Kidney glomerular epithelial cell (primary cell): ENCODE measurements at places on chromosomes 11 and 22.
A peak's percentile ranks its signal among the peaks of the same experiment; 100 is the strongest.

GRCh38 chr22:18022876-18023275 lies 1.5 kb downstream of the MICAL3 start:
- DNase-seq, result no peak

DNA sequence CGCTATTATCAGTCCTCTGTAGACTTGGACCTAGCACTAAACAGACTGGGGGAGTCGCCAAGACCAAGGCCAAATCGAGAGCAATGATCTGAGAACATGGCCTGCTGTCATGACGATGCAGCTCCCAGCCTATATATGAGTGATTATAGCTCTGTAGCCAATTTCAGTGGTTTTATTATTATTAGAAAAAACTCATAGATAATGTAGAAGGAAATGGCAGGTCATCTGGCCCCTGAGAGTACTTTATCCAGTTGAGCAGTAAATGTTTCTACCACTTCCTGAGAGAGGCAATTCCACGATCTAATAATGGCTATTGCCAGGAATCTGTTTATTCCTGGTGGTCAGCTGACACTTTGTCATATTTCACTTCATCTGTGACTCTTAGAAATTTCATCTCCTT lies 666.7 kb downstream of the OPCML start:
- DNase-seq, result no peak

DNA sequence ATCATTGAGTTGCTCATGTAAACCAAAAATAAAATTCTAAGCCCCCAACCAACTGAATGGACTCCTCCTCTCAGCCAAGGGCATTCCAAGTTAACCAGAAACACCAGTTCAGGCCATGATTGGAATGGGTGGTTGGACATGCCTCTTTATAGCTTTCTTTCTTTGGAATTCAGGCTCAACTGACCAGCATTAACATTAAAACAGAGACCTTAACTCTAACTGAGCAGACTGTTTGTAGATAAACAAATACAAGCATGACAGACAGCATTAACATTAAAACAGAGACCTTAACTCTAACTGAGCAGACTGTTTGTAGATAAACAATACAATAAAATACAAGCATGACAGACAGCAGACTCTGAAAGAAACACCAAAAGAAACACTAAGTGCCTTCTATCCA lies 278.2 kb downstream of the DLG2 start:
- no peak for DNase-seq

- DNase-seq, result no peak
Measured at GRCh38 chr22:31151872-31152271, 8.1 kb upstream of the RNF185 start.

DNA sequence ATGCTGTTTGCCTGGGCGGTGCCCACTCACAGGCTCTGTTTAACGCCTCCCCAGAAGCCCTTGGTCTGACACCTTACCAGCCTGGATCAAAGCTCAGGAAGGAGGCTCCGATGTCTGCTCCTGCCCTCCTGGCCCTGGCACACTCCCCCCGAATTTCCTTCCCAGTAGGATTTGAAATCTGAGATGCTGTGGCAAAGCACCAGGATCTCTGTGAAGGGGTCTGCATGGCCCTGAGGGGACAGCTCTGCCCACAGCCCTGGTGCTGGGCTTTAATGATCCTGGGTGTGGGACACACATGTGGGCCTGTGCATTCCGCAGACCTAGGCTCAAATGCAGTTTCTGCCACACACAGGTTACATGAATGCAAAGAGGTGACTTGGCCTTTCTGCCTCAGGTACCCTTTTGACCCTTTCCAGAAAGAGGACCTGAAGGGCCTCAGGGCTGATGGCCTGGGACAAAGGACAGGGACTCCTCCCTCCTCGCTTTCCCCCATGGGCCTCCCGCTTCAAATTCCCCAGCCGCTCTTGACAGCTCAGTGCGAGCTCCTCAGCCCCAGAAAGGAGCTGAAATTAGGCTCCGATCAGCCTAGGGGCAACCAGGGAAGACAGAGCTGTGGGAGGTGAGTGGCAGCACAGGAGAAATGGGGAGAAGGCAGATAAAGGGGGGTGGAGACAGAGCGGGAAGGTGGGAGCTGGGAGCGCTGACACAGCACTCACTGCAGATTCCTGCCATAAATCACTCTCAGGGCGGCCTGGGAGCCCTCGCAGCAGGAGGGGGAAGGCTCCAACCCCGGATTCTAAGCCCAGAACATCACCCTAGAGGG lies 41.3 kb downstream of the TRIM29 start:
- DNase-seq, result no peak

GRCh38 chr11:30304620-30305019 lies 18.3 kb upstream of the ARL14EP start:
- DNase-seq, result no peak

DNA sequence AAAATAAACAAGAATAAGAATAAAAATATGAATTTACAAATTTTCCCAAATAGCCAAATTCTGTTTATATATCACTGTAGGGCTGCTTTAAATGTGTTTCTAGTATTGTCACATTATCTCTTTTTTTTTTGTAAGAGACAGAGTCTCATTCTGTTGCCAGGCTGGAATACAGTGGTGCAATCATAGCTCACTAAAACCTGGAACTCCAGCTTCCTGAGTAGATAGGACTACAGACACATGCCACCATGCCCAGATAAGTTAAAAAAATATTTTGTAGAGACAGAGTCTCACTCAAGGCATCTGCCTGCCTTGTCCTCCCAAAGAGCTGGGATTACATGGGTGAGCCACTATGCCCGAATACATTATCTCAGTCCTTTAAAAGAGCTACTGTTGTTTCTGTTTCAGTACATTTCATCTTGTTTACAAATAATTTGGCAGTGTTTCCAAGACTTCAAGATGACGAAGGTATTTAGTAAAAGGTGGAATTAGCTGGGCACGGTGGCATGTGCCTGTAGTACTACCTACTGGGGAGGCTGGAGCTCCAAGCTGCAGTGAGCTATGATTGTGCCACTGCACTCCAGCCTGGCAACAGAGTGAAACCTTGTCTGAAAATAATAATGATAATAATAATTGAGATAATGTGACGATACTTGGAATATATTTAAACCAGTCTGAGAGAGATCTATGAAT lies 6.0 kb downstream of the FOLH1 start:
- DNase-seq, result no peak

GRCh38 chr11:125165111-125165842 lies 726 bp downstream of the PKNOX2 start:
- DNase-seq, result no peak

DNA sequence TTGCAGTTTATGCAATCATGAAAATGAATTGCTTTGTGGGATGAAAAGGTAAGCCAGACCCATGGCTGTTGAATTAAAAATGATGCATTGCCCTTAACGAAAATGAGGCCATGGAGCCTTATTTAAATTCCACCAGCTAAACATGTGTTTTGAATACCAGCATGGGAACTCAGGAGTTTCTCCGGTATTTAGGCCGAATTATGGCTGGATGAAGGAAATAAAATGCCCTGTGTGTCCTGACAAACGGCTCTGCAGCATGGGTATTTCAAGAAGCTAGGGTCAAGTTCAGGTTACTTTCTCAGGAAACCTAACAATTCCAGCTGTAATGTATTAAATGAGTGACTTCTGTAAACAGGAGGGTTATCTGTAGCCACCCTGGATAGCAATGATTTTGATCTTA lies 38.3 kb downstream of the AMOTL1 start:
- DNase-seq, result no peak

DNA sequence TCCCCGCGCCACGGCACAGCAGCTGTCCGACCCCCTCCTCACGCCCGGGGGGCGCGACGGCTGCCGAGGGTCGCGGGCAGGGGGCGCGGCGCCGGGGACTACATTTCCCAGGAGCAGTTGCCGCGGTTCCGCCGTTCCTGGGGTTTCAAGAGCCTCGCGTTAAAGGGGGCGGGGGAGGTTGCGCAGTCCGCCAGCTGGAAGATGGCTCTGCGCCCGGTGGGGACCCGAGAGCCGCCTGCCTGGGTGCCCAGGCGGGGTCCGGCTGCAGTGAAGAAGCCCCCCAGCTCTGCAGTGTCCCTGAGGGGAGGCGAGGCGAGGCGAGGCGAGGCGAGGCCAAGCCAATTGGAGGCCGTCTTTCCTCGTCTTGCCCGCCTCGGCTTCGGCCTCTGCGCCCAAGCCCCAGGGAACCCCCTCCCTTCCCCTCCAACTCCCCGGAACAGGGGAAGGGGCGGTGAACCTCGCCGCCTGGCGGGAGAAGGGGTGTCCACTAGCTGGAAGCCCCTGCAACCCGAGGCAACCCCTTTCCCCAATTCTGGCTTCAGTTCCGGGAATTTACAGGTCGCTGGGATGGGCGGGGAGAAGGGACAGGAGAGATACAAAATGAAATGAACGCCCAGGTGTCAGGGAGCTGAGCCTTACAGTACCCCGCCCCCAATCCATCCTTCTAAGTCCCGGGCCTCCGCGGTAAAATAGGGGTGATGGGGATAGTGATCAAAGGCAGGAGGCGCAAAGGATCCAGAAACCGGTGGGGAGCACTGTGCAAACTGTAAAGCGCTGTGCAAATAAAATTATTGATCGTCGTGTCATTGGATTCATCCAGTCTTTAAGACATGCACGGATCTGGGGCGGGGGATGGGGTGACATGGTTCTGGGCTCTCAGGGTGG lies 5.2 kb upstream of the GCAT start:
- peak; percentile 40 for DNase-seq

GRCh38 chr11:126603486-126603885 lies 248.0 kb downstream of the ST3GAL4 start:
- DNase-seq, result no peak

- no peak for DNase-seq
Measured at GRCh38 chr11:115317277-115318185, 186.7 kb downstream of the CADM1 start.

GRCh38 chr11:73157101-73158010 lies 15.2 kb upstream of the FCHSD2 start:
- peak; percentile 66 for DNase-seq

DNA sequence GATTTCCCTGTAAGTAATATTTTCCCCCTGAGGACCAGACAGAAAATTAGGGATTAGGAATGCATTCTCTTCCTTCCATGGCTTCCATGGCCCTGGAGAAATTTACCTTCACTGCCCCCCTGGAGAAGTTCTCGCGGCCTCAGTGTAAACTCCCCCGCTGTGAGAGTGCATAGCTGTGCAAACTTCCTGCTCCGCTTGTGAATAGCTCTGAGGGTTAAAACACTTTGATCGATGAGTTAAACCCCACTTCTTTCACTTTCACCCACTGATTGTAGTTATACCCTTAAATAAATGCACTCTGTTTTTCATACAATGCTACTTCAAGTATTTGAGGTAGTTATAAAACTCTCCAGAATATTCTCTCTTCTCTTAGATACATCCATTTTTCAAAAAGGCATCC lies 190.8 kb downstream of the DSCAML1 start:
- DNase-seq, result no peak

DNA sequence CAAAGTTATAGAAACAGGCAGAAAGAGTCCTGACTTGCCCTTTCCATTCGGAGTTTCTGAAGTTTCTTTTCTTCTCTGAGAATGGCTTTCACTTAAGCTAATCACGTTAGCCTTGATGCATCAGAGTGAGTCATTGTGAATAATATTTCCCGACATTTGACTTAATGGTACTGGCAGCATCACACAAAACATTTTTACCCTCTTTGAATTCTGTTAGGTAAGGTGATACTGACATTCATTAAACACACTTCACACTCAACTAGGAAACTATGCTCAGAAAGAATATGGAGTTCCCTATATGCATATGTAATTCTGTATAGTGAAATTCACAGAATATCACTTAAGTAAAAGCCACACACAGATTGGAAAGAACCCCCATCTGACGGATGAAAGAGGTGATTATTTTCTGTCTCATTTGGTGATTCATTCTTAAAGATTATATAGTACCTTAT lies 120.8 kb upstream of the ARHGAP20 start:
- no peak for DNase-seq

DNA sequence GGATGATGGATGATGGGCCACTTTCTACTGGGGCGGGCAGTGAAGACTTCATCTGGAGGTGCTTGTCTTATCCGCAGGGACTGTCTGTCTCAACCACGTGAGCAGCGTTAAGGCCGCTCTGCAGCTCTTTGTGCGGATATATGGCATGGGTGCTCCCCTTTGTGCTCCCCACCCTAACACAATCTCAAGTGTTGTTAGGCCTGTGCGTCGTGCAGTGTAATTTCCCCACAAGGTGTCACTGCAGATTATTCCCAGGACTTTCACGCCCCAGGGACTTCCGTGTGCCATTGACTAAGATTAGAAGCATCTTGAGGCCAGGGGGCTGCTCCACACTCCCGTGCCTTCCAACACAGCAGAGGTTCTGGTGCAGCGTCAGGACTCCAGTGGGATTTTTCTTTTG lies 65.3 kb downstream of the TBC1D22A start:
- no peak for DNase-seq

DNA sequence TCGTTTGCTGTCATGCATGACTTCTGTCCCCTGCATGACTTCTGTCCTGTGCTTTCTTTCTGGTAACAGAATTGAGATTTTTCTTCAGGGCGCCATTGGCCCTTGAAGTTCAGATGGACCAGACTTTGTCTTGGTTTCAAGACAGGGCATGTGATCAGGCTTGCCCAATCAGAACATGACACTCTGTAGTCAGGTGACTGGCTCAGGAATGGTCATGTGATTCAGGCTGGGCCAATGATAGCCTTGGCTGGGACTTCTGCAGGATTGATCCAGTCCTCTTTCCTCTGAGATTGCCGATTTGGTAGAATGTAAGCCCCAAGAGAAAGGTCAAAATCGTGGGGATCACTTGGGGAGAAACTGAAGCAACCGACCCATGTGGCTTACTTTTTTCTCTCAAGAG lies 90.5 kb upstream of the ALX4 start:
- DNase-seq, result no peak

GRCh38 chr11:95279921-95280868 lies 49.2 kb upstream of the SESN3 start:
- peak; percentile 36 for DNase-seq

DNA sequence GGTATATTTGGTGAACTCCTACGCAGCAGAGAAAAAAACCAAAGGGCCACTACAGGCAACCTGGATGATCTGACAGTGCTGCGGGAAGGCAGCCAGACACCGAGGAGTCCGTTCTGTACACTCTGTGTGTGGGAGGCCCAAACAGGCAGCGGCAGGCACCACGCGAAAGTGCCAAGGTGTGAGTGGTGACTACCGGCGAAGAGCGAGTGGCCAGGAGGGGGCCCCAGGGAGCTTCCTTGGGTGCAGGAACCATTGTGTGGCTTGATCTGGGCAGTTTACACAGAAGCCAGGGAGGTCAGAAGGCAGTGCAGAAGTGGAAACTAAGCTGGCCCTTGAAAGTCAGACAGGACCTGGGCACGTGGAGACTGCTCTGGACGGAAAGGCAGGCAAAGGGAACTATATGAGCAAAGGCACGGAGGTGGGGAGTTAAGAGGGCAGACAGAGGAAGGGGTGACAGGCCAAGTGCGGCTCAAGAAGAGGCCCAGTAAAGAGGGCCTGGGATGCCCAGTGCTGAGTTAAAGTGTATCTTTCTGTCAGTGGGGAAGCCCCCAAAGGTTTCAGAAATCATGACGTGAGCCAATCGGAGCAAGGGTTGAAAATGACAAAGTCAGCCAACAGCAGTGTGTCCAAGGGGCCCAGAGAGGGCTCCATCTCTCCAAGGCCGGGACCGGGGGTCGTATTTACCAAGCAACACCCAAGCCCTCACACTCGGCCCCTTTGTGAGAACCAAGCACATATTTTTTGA lies 10.6 kb downstream of the TMEM184B start:
- DNase-seq, result no peak

- no peak for DNase-seq
Measured at GRCh38 chr22:41217553-41218157, 12.5 kb downstream of the L3MBTL2 start.

- peak; percentile 56 for DNase-seq
Measured at GRCh38 chr22:35894937-35895708, 133.5 kb downstream of the RBFOX2 start.
